ENCODE measurements at places on chromosomes 16 and 17.

- DNase-seq, result no peak
These were observed 42.2 kb upstream of the TNRC6C start for GRCh38 chr17:77916264-77916663.

GRCh38 chr17:50534222-50534978 is 1.9 kb downstream of the EPN3 start:
- DNase-seq, result no peak

- no peak for DNase-seq
These were observed 407 bp upstream of the TMEM94 start for GRCh38 chr17:75456039-75456416.

DNA sequence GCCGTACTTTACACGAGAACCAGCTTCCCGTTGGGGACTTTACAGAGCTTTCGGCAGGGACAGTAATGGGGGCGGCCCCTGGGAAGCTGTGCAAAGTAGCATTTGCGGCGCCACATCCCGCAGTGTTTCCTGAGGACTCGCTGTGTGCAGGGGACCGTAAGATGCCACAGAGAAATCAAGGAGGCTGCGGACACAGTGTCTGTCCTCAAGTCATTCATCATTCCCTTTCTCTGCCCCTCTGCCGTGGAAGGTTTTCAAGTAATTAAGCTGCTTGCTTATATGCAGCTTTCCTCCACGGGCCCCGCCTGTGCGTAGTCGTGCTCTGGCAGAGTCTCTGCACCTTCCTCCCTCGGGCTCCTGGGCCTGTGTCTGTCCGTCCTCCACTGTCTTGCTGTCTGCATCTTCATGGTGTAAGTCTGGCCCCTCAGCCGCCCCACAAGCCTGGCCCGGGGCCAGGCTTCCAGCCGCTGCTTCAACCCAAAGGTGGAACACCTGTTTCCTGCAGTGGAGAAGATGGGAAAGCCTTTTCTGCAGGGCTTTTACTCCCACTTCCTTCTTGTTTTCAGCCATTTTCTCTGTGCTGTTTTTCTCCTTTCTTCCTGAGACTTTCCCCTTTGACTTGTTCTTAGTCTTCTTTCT is 216.9 kb upstream of the CHMP6 start:
- DNase-seq, result no peak

DNA sequence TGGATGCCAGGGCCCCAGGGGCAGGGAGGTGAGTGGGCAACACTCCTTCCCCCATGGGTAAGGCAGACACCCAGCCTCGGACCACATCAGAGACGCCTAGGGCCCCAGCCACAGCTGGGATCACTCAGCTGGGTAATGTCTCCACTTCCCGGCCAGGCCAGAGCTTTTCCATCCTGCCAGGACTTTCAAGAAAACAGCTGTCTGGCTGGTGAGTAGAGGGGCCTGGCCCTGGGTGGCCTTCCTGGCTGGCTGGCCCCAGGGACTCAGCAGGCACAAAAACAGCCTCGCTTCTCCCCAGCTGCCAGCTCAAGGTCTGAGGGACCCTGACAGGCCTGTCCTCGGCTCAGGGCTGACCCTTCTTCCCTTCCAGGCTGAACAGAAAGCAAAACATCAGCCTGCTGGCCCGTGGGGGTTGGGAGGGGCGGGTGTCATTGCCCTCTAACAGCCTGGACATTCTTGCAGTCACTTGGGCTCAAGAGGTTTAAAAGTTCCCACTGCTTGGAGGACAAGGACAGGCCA is 45.3 kb upstream of the JPH3 start:
- no peak for DNase-seq

- no peak for DNase-seq
These were observed 70.0 kb downstream of the CDK12 start for GRCh38 chr17:39531252-39531651.

DNA sequence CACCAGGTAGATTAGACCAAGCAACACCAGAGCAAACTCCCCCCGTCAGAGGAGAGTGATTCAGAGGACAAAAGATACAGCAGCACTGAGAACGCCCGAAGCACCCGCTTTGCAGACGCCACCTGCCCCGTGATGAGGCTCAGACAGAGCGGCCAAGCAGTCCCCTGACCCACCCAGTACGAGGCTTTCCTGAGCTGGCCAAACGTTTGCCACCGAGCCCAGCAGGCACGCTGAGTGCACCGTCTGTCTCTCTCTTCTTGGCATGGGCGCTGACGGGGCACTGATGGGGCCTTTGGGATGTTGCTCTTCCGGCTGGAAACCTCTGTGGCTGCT is 19.4 kb upstream of the WDR45B start:
- DNase-seq, result no peak

- no peak for DNase-seq
These were observed 11.3 kb downstream of the FKBP10 start for GRCh38 chr17:41824086-41824485.

- DNase-seq, result no peak
These were observed at the start of gene HS3ST6 for GRCh38 chr16:1918351-1919326. TSS of gene HS3ST6 (minus strand) at chr16:1918415. CDS start at chr16:1918323, 92 bp downstream.

DNA sequence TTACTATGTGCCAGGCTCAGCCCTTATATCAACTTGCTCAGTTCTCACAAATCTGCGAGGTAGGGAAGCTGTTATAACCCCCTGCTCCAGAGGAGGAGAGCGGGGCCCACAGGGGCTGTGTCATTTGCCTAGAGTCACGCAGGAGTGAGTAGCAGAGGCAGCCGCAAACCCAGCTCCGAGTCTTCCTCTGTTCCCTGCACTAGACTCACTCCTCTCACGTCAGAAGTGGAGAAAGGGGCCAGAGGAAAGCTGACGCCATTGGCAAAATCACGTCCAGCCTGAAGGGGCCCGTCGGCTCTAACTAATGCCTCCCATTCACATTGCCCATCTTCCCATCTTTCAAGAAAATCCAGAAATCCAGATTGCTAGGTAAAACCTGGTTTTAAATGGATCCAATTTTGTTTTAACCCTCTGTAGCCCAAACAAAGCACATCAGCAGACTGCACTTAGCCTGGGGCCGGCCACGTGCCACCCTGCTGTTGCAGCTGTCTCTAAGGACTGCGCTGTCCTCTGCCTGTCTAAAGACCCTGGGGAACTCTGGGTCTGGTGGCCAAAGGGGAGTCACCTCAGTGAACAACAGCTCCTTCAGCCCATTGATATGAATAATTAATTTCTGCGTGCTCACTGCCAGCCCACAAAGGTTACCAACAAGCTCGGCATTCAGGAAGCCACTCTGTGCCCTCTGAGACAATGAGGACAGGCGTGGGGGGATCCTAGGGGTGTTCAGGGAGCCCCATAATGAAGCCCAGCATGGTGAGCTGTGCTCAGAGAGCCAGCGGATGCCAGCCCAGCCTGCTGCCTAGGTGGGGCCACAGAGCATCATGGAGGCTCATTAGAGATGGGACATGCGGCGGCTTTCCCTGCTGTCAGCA is 36.7 kb upstream of the ABR start:
- no peak for DNase-seq

DNA sequence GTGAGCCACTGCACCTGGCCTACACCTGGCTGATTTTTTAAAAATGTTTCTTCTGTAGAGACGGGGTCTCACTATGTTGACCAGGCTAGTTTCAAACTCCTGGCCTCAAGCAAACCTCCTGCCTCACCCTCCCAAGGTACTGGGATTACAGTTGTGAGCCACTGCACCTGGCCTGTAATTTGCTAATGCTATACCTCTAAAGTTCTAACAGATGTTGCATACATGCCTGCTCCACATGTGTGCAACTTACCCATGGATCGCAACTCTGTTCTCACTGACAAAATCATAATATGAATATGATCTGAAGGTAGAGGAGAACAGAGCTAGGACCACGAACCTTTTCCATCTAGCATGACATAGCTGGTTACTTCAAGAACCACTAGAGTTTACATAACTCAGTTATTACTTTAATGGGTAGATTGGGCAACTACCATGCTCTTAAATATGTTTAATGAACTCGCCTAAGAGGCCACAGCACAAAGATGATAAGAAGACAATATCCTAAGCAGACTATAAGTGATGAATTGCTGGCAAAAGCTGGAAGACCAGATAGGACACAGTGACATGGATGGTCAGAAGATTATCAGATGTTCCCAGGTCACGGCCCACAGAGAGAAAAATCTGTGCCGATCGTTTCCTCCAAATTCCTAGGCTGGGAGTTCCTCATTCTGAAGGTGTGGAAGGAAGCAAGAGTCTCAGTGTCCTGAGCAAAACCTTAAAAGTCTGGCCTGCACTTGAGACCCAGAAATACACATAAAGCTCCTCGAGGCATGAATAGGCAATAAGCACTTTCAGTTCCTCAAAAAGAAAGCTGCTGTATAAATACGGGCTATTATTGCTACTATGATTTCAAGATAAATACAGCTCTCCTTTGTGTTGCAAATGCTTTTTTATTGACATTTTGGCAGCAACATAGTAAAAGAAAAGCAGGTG is 53.6 kb upstream of the ICAM2 start:
- DNase-seq, result no peak
